ENCODE measurements at places on chromosomes 12 and 14. TPM values are rescaled to one million over a fixed set of nuclear protein-coding genes. Genes with fewer than 3 reads are reported as not detected.

Gene KCNMB4
- 0.12 TPM for total RNA-seq

Gene TAS2R7
- not detected for total RNA-seq

Gene CAPS2
- total RNA-seq = 1.8 TPM

Gene RGS6
- 0.20 TPM for total RNA-seq

Gene LUM
- 68.3 TPM for total RNA-seq

Gene CBLN3
- total RNA-seq = 0.47 TPM

Gene DPPA3
- not detected for total RNA-seq

Gene ENO2
- 6.1 TPM for total RNA-seq

DNA sequence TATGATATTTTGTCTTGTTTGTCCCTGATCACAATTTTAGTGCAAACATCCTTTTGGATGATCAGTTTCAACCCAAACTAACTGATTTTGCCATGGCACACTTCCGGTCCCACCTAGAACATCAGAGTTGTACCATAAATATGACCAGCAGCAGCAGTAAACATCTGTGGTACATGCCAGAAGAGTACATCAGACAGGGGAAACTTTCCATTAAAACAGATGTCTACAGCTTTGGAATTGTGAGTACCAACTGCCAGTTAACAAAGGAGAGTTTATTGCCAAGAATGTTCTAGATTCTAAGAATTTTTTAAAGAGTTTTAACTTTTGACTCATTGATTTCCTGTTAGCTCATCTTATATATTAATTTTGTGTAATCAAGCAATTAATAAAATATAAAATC is 55.4 kb downstream of the IRAK3 start:
- no peaks in the 10 kb centered on the region for H3K27me3 ChIP-seq
- no peak overlapping the region for H3K4me3 ChIP-seq
- H3K4me1 ChIP-seq = no peaks in the 10 kb centered on the region
- H3K27ac ChIP-seq = no peak overlapping the region

DNA sequence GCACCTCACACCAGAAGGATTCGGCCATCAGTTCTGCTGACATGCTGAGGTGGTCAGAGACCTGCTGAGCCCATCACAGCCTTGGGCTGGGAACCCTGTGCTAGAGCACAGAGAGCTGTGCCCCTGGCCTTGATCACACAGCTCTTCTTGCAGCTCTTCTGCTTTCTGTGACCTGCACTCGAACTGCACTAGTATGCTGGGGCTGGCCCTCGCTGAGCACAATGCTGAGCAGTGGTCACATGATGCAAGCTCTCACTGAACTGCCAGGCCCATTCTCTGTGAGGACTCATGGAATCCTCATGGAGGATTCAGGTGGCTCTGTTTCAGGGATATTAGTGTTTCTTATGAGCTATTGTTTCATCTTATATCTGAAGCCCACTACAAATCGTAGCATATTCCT is 22.5 kb downstream of the FBXO21 start:
- H3K27ac ChIP-seq = no peak overlapping the region
- no peak for DNase-seq
- no peak overlapping the region for H3K4me3 ChIP-seq
- peaks cover 85% of the 10 kb centered on the region for H3K36me3 ChIP-seq

DNA sequence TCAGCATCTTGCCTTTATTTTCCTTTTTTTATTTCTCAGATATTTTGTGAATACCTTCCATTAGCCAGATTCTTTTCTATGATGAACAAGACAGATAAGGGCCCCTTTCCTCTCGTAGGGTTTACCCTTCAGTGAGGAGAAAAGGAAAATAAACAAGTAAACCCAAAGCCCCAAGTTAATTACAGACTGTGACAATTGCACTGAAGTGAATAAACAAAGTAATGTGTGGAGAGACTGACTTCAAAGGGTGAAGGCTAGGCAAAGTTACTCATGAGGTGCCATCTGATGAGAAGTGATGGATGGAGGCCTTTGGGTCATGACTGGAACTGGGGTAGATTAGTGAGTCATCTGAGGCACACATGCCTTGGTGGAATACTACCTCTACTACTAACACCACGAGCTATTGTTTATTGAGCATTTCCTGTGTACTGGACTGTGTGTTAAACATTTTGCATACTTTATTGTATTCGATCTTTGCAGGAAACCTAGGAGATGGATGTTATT is 143.4 kb upstream of the PRICKLE1 start:
- no peaks in the 10 kb centered on the region for H3K4me1 ChIP-seq
- no peaks in the 10 kb centered on the region for H3K36me3 ChIP-seq
- no peak for DNase-seq
- no peak overlapping the region for H3K27ac ChIP-seq

DNA sequence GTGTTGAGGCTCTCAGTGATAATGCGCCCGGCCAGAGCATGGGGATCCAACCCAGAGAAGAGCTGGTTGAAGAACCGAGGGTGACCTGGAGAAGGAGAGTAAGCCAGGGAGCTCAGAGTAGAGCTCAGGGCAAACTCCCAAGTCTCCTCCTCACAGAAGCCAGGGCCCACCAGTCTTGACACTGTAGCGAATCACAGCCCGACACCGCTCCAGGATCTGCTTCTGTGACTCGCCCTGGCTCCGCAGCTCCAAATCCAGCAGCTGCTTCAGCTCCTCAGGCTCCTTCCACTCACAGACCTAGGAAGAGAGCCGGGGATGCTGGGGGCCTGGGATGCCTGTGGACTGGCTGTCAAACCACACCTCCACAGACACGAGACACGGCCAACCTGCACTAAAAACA is 8.2 kb upstream of the ZNF740 start:
- no peak overlapping the region for H3K4me3 ChIP-seq
- no peak for DNase-seq
- H3K27me3 ChIP-seq = no peaks in the 10 kb centered on the region
- H3K27ac ChIP-seq = no peak overlapping the region
- peaks cover 7% of the 10 kb centered on the region for H3K4me1 ChIP-seq

- H3K27ac ChIP-seq = no peak overlapping the region
- no peak overlapping the region for H3K4me3 ChIP-seq
- H3K36me3 ChIP-seq = peaks cover 6% of the 10 kb centered on the region
- H3K27me3 ChIP-seq = no peaks in the 10 kb centered on the region
Observed at GRCh38 chr14:45204241-45204640, 48.8 kb downstream of the MIS18BP1 start.

DNA sequence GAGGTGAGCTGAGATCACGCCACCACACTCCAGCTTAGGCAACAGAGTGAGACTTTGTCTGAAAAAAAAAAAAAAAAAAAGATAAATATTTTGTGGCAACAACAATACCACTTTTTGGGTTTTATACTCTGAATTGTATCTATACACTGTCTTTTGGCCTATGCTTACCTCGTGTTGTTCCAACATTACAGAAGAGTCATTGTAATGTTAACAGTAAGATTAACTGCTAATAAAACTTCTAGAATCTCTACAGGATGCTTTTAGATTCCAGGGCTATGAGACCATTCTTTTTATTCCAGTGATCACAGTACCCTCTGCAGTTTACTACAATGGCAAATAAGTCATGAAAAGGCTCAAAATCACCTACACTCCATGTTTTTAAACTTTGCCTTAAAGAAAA is 11.6 kb downstream of the IFT81 start:
- no peak overlapping the region for H3K27ac ChIP-seq
- DNase-seq = no peak
- H3K36me3 ChIP-seq = peaks cover 9% of the 10 kb centered on the region
- no peak overlapping the region for H3K4me3 ChIP-seq
- H3K4me1 ChIP-seq = no peaks in the 10 kb centered on the region
- H3K27me3 ChIP-seq = no peaks in the 10 kb centered on the region

DNA sequence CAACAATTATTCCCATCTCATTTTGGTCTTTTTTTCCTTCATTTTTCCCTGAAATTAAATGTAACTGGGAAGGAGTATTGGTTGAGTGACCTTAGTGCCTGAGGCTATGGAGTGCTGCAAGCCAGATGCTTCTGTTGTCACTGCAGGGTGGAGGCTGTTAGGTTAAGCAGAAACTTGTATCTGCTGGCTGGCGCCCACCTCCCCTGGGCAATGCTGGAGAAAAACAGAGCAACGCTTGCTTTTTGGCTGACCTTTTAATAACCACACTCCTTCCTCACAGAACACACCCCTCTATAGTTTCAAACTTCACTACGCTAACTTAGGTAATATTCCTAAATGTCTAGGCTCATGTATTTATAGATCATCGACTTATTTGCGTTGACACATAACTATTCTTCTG is 583.5 kb upstream of the NOVA1 start:
- H3K4me3 ChIP-seq = no peak overlapping the region
- no peak for DNase-seq
- H3K4me1 ChIP-seq = no peaks in the 10 kb centered on the region

DNA sequence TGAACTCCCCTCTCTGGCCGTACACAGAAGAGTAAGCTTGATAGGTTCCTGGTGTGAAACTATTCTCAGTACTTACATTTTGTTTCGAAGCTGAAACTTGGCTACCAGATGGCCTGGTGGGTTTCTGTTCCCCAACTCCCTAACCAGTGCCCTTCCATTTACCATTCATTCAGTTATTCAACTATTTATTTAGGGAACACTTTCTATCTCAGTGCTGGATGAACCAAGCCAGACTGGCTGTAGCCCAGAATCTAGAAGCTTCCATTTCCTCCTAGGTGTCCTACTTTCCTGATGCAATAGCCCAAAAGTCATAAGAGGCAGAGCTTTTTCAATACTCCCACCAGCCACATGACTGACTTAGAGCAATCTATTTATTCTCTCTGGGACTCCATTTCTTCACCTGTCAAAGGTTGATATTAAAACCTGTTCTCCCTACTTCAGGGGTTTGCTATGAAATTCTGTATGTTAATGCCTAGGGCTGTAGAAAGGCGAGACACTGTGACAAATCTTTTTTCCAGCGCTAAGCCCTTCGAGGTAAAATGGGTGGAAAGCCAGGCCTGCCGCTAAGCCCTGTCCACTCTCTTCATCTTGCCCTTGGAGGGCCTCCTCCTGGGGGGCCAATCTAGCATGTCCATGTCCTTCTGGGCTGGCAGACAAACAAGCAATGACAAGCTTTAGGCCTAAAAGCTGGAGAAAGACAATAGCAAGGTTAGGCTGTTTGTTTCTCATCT is 8.1 kb upstream of the IRF2BPL start:
- no peaks in the 10 kb centered on the region for H3K36me3 ChIP-seq
- no peaks in the 10 kb centered on the region for H3K27me3 ChIP-seq
- H3K4me1 ChIP-seq = peaks cover 45% of the 10 kb centered on the region

GRCh38 chr12:91813701-91814100 is 331.9 kb downstream of the BTG1 start:
- H3K27me3 ChIP-seq = no peaks in the 10 kb centered on the region
- H3K27ac ChIP-seq = no peak overlapping the region
- H3K36me3 ChIP-seq = no peaks in the 10 kb centered on the region
- H3K4me3 ChIP-seq = no peak overlapping the region
- no peak for DNase-seq

DNA sequence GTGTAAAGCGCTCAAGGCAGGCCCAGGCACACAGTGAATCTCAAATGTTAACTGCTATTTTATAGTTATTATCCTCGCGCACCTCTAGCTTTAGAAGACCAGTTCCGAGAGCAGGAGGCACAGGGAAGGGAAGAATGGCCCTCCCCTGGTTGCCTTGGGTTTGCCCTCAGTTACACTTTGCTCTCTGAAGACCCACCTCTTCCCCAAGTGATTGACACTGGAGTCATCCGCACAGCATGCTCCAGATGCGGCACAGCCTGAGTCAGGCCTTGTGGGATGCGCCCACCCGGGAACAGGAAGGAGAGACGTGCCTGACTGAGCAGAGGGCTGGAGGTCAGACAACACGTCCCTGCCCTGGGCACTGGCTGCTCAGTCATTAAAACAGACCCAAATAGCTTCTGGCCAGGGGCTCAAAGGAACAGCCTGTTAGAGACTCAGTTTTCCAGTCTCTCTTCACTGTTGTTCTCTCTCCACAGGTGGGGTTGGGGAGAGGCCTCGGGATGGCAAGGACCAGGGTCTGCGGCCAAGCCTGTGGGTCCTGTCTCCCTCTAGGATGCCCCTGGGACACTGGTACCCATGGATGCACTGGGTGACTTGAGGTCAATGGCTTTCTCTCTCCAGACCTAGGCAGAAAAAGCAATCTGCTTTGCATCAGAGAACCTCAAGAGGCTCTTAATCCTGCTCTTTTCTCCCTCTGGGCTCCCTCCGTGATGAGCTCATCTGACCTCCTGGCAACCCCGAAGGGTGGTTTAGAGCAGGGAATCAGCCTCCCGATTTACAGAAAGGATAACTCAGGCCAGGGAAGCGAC is 13.6 kb upstream of the MLXIP start:
- peaks cover 33% of the 10 kb centered on the region for H3K4me1 ChIP-seq
- peak overlapping the region; percentile 54 for H3K4me3 ChIP-seq
- no peaks in the 10 kb centered on the region for H3K27me3 ChIP-seq
- peak overlapping the region; percentile 87 for H3K27ac ChIP-seq
- DNase-seq = no peak

- no peak for DNase-seq
- peaks cover 11% of the 10 kb centered on the region for H3K36me3 ChIP-seq
- no peaks in the 10 kb centered on the region for H3K27me3 ChIP-seq
- no peak overlapping the region for H3K4me3 ChIP-seq
- no peaks in the 10 kb centered on the region for H3K4me1 ChIP-seq
Observed at GRCh38 chr14:67762051-67762450, 54.3 kb downstream of the ZFYVE26 start.

GRCh38 chr14:92443741-92444140 is 69.8 kb upstream of the RIN3 start:
- H3K36me3 ChIP-seq = no peaks in the 10 kb centered on the region
- H3K4me1 ChIP-seq = no peaks in the 10 kb centered on the region
- H3K27me3 ChIP-seq = no peaks in the 10 kb centered on the region

DNA sequence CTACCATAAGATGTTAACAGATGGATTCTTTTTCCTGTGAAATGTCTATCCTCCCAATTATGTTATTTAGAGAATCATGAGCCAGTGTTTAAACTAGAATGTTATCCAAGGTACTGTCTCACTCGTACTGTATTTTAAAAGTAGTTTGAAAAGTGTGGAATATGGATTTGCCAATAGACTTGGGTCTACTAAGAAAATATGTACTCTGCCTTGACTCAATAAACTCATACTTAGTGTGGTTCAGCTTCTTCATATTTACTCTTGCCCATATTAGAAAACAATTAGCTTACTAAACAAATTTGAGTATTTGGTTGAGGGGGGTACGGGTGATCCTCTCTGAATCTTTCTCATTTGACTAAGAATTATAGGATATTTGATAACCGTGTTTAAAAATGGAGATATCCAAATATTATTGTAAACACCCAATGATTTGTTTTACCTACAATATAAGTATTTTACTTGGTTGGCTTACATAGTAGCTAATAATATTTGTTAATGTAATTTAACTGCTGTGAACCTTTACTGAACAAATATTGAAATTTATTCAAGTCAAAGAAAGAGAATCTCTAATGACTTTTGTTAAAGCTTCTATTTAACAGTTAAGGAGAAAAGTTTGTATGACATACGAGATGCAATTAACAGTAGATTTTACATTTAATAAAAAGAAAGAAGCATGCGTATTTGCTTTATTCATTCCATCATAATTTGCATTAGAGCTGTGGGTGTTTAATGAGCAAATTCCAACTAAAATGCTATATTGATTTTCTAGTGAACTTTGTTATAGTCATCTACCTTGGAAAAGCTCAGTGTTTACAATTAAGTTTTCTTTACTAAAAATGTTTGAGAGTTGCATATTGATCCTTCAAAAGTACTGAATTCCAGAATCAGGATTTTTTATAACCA is 81.2 kb downstream of the MIPOL1 start:
- H3K4me3 ChIP-seq = no peak overlapping the region
- H3K27me3 ChIP-seq = no peaks in the 10 kb centered on the region
- H3K27ac ChIP-seq = no peak overlapping the region
- DNase-seq = no peak
- no peaks in the 10 kb centered on the region for H3K36me3 ChIP-seq
